Substantia nigra (tissue), 51 donors: ENCODE measurements at places on chromosomes 2 and 18.

DNA sequence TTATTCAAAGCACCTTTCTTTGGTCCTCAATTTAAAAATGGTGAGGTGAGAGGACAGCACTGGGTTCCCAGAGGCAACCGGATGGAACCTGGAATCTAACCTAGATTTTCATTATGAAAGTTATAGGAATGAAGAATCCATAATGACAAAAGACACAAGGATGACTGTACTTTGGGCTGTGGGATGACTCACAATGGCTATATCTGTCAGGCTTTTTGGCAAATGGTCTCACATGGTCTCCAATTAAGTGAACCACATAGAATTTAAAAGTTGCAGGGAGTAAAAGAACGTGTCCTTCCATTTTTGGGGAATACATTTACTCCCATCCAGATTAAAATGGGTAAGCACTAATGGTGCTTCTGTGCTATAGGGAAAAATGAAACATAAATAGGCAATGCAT is 31.8 kb upstream of the LYPD1 start:
- no peak for DNase-seq

DNA sequence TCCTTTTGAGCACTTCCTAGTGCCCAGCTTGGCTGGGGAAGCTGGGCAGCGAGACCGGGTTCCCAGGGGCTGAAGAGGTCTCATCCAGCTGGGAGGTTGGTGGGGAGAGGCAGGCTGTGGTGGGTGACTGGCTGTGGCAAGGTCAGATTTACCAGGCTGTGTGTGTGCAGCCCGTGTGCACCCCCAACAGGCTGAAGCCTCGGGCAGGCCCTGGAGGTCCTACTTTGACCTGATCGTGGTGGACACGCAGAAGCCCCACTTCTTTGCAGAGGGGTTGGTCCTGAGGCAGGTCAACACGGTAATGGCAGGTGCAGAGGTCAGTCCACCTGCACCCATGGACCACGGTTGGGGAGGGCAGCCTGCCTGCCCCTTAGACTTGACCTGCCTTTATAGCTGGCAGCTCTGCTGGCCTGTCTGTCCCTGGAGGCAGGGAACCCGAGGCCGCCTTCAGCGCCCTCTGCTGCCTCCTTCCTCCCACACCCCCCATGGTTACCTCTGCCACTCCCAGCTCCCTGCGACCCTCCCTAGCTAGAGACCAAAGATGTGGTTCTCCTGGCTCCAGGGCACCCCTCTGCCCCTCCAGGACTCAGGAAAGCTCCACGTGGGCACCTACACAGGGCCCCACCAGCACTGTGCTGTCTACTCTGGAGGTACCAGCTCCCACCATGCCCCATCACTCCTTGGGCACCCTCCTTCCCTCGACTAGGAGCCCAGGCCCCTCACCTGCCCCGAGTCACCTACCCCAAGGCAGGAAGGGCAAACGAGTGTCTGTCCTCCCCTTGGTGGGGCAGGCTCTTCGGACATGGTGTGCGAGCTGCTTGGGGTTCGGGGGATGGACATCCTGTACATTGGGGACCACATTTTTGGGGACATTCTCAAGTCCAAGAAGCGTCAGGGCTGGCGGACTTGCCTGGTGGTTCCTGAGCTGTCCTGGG is 4.0 kb downstream of the NT5DC4 start:
- DNase-seq: no peak

GRCh38 chr2:200770847-200771246 is 40.9 kb upstream of the BZW1 start:
- DNase-seq: no peak

GRCh38 chr18:2903006-2903405 is 56.2 kb downstream of the EMILIN2 start:
- DNase-seq: no peak

DNA sequence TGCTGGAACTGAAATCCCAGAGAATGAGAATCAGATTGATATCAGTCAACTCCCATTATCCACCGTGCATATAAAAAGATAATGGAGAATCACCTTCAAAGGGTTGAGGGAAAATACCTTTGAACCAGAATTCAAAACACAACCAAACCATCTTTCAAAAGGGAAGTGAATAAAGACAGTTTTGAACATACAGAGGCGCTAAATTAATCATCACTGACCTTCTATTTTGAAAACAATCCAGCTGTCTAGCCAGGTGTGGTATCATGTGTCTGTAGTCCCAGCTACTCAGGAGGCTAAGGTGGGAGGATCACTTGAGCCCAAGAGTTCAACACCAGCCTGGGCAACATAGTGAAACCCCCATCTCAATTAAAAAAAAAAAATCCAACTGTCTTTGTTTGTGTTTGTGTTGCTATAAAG is 63.6 kb downstream of the TRABD2A start:
- no peak for DNase-seq

DNA sequence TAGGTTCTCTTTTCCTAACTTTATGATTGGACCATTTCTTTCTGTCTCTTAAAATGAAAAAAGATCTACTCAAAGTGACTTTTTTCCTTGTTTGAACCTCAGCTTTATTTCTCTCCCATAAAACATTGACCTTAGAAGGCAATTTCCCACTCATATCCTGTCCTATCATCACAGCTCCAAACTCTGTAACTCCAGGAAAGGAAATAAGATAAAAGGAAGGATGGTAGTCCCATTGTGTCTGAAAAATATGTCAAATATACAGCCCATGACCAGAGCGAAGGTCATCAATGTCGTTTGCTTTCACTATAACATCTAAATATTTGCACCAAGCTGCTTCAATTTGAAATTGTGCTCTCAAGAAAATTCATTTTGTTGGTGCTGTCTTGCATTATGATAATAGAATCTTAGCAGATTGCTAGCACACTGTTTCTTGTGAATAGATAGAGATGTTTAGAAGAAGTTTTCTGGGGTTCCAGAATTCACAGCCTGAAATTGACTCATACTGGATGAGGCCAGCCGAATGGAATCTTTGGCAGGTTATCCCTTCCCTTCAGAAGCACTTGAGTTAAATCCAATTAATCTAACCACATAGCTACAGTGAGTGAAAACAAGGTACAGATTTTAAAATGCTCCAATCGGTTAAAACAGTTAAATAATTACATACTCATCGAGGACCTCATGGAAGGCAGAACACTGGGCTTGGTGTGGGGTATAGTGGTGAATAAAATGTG is 95.1 kb downstream of the CRIM1 start:
- DNase-seq: no peak

- DNase-seq: no peak
These were observed 125.9 kb downstream of the MSH2 start for GRCh38 chr2:47528874-47529273.

DNA sequence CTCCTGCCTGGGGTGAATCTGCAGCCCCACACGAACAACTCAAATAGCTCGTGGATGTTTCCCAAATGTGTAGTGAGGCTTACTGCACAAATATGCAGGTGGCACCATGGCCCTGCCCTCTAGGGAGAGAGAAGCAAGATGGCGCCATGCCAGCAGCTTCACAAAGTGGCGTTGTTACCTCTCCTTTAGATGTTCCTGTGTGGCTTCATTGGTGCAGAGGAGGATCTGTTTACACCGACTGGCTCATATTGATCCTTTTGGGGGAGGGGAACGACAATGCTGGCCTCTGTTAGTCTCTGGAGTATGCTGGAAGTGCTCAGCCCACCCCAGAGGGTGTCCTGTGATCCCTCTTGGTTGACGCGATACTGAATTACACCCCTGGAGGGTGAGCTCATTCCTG is 99.5 kb upstream of the GATA6 start:
- DNase-seq: no peak

GRCh38 chr2:79638410-79638809 is 125.6 kb downstream of the CTNNA2 start:
- no peak for DNase-seq

- DNase-seq: no peak
These were observed 70.0 kb upstream of the THUMPD2 start for GRCh38 chr2:39849064-39849463.

DNA sequence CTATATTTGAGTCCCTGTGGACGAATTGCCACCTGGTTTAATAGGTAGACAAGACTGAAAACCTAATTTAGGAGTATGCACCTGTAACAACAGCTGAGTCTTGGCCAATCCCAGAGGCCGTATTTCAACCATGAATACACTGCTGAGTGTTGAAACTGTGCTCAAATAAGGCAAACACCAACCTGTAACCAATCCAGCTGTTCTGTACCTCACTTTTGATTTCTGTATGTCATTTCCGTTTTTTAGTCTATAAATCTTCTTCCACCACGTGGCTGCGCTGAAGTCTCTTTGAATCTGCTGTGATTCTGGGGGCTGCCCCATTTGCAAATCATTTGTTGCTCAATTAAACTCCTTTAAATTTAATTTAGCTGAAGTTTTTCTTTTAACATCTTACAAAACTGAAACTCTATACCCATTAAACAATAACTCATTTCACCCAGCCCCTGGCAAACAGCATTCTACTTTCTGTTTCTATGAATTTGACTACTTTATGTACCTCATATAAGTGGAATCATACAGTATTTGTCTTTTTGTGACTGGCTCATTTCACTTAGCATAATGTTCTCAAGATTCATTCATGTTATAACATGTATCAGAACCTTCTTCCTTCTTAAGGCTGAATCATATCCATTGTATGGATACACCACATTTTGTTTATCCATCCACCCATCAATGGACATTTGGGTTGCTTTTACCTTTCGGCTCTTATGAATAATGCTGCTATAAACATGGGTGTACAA is 7.5 kb upstream of the YPEL5 start:
- no peak for DNase-seq

- DNase-seq: no peak
These were observed 109.9 kb downstream of the COPS8 start for GRCh38 chr2:237195396-237196120.

DNA sequence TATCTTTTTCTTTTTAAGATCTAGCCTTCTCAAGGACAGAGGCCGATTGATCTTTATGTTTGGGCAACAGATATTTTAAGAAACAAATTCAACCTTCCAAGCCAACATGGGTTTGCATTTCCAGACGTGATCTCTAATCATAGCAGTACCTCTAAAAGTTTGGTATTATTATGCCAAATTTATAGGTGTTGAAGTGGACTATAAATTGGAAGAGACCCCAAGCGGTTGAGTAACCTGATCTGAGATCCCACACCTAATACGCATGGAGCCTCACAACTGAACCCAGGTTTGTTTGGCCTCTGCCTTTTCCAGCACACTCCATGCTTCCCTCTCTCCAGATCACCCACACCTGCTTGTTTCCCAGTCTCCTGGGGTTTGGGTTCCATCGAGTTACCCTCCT is 116.5 kb downstream of the DDX1 start:
- no peak for DNase-seq

DNA sequence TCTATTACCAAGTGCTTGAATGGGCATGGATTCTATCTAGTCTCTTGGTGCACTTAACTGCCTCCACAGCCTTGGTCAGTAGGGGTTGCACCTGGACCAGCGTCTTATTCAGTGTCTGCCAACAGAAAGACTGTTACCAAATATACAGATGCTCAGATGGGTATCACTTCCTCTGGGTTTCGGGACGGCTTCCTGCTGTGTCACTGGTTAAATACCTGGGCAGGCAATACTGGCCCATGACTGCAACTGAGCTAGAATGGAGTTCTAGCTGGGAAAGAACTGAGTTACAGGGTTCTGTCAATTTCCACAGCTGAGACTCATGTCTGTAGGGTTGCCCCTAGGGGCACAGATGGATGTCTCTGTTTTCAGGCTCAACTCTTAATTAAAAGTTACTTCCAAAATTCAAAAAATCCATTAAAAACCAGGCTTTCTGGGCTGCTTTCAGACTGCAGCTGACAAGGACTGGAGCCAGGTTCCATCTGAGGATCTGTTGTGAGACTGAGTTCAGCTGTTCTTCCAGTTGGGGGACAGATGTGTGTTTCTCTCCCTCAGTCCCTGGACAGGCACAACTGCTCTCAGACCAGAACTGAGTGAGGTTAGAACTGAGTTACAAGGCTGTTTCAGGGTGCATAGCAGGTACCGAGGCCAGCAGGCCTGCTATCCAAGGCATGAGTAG is 789.6 kb upstream of the SLC8A1 start:
- no peak for DNase-seq

- no peak for DNase-seq
These were observed 63.7 kb upstream of the DAPL1 start for GRCh38 chr2:158731386-158731785.

GRCh38 chr2:199100326-199101110 is 357.2 kb downstream of the SATB2 start:
- DNase-seq: no peak

- no peak for DNase-seq
These were observed 48.9 kb downstream of the PTPN4 start for GRCh38 chr2:119808516-119809147.

GRCh38 chr2:188523919-188524318 is 232.2 kb downstream of the GULP1 start:
- no peak for DNase-seq

- no peak for DNase-seq
These were observed 115.5 kb upstream of the CYP26B1 start for GRCh38 chr2:72263043-72263775.

- peak; percentile 2 for DNase-seq
These were observed 206.3 kb upstream of the GULP1 start for GRCh38 chr2:188085421-188085820.

- DNase-seq: no peak
These were observed 18.6 kb upstream of the IL18R1 start for GRCh38 chr2:102337012-102337411.

DNA sequence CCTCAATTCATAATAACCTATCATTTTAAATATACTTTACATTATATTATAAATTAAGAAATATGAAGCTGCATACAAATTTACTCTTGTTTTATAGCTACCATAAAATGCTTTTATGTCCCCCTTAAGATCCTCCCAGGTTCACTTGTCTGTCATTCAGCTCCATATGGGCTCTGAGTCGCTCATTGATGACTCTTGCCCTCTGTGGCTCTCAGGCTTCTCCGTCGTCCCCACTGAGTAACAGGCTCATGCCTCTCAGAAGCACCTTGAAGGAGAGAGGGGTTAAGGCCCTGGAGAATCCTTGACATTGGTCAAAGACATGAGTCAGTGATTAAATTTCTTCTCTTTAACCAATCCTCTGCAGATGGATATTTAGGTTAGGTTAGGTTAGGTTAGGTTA is 6.2 kb upstream of the MCM6 start:
- no peak for DNase-seq

DNA sequence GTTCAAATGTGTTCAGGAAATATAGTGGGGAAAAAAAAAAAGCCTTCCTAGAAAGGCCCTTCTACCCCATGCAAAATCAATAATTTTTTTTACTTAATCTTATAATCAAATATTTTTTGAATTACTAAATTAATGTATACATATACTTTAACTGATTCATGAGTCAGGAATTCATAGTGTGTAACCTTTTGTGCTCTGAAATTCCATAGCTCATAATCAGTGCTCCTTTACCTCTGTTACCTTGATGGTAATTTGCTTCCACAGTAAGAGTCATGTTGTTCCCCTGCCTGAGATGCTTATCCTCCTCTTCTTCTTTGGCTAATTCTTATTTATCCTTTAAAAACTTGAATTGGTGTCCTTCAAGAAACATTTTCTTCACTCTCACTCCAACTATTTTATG is 414.2 kb downstream of the THSD7B start:
- no peak for DNase-seq

DNA sequence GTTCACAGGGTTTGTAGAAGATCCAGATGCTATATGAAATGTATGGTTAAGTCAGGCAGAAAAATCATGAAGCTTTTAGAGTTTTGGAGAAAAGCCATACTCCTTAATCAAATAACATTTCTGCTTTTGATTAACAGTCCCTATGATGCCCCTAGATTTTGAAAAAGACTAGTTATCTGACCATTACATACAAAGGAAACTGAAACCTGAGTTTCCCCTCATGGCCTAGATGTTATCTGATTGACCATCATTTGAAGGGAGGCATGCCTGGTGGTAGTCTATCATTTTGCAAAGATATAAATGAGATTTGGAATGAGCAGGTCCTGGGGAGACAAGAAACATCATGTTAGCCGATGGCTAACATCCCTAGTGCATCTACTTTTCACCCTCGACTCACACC is 704.3 kb upstream of the FSHR start:
- DNase-seq: no peak
